Activated CD4-positive, alpha-beta memory T cell treated with anti-CD3 and anti-CD28 coated beads, Interleukin-2, amount 10 ng/mL, durations not matched to agents 7 days and 5 days (primary cell): ENCODE measurements at places on chromosomes 5 and 9.

DNA sequence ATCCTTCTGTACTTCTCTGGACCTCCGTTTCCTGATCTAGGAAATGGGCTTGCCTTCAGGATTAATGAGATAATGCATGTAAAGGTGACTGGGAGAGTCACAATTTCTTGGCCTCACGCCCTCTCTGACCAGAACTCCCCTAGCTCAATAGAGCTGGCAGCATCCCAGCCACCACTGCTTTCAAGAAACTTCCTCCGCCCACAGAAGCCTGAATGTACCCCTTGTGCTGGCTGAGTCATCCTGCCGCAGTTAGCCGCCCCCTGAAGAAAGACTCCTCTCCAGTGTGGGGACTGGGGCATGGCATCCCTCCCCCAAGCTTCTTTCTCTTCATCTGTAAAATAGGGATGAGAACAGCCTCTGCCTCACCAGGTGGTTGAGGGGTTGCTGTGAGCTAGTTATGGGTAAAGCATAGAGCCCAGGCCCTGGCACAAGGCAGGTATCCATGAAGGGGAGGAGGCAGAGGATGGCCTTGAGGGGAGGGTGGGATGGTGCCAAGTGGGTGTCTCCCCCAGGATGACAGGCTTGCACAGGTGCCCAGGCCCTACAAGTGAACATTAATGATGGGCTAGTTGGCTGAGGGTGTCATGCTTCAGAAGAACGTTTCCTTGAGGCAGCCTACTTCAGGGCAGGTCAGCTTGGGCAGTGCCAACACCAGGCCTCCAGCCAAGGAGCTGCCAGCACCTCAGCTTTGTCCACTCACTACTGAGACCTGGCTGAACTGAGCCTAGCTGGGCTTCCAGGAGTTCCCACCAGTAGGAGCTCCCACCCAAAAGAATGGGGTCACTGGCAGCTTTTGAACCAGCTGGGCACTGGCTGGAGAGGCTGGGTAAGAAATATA is 3.4 kb downstream of the PDLIM4 start:
- H3K27me3 ChIP-seq = peaks cover 14% of the 10 kb centered on the region
- no peak overlapping the region for H3K4me3 ChIP-seq
- H3K36me3 ChIP-seq = no peaks in the 10 kb centered on the region
- no peak for DNase-seq

GRCh38 chr9:97573482-97574073 is 59.6 kb downstream of the TSTD2 start:
- no peak overlapping the region for H3K27ac ChIP-seq
- H3K36me3 ChIP-seq = peaks cover 3% of the 10 kb centered on the region
- no peak for DNase-seq
- H3K4me3 ChIP-seq = no peak overlapping the region

DNA sequence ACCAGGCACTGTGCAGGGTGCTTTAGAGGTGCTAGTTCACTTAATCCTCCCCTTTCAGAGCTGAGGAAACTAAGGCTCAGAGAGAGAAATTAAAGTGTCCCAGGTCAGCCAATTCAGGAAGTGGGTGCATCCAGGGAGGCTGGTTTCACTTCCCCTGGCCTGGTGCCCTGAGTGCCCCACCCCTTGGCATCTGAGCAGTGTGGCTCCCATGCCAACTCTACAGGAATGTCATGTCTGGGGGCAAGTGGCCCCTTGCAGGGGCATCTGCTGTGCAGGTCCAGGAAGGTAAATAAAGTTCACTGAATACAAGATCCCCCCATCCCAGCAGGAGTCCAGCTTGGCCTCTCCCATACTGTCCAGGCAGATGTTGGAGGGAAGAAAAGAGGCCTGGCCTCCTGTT is 4.4 kb upstream of the N4BP3 start:
- no peaks in the 10 kb centered on the region for H3K36me3 ChIP-seq
- peaks cover 14% of the 10 kb centered on the region for H3K4me1 ChIP-seq
- no peak overlapping the region for H3K4me3 ChIP-seq
- no peak for DNase-seq
- peaks cover 30% of the 10 kb centered on the region for H3K27me3 ChIP-seq

- no peaks in the 10 kb centered on the region for H3K4me1 ChIP-seq
- no peak overlapping the region for H3K27ac ChIP-seq
- H3K27me3 ChIP-seq = no peaks in the 10 kb centered on the region
Measured at GRCh38 chr9:137435980-137436760, 5.0 kb downstream of the ENTPD8 start.

- no peaks in the 10 kb centered on the region for H3K27me3 ChIP-seq
- no peak for DNase-seq
- no peaks in the 10 kb centered on the region for H3K36me3 ChIP-seq
- peaks cover 24% of the 10 kb centered on the region for H3K4me1 ChIP-seq
Measured at GRCh38 chr9:89967527-89967926, 362.7 kb downstream of the GADD45G start.

DNA sequence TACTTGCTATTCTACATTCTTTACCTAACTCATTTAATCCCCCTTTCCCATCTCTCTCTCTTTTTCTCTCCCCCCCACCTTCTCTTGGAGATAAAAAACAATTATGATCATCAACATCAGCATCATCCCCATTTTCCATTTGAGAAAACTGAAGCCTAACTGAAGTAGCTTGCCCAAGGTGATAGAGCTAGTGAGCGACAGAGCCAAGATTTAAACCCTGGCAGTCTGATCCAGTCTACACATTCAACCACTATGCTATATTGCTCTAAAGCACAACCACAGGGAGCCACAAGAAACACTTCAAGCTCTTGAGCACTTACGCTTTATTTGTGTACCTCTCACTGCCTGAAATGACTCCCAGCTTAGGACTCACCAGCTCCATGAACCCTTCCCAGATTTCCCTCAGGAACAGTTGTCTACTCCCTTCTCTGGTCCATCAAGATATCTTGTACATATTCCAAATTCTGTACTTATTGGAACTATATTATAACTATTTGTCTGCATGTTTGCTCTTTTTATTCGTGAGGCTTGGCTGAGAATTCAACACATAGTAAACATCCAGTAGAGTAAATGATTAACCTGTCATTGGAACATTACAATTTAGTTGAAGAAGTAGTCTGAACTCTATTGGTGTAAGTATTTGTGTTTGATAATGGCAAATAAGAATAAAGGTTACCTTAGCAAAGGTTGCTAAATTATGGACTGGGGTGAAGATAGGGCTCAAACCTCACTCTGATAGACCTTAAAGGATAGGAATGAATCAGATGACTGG is 164.8 kb downstream of the EFNA5 start:
- no peaks in the 10 kb centered on the region for H3K36me3 ChIP-seq
- peaks cover 21% of the 10 kb centered on the region for H3K27me3 ChIP-seq
- no peak for DNase-seq
- no peak overlapping the region for H3K27ac ChIP-seq
- H3K4me1 ChIP-seq = peaks cover 12% of the 10 kb centered on the region
